ENCODE measurements at places on chromosomes 3 and 15. TPM values are rescaled to one million over a fixed set of nuclear protein-coding genes. Genes with fewer than 3 reads are reported as not detected.

CCDC80 gene
- polyA plus RNA-seq = 59.3 TPM

SLC15A2 gene
- 22.3 TPM for polyA plus RNA-seq

AGBL1 gene
- 0.06 TPM for polyA plus RNA-seq

GRCh38 chr3:194093842-194094241 is 42.1 kb upstream of the HES1 start:
- DNase-seq = no peak

DNA sequence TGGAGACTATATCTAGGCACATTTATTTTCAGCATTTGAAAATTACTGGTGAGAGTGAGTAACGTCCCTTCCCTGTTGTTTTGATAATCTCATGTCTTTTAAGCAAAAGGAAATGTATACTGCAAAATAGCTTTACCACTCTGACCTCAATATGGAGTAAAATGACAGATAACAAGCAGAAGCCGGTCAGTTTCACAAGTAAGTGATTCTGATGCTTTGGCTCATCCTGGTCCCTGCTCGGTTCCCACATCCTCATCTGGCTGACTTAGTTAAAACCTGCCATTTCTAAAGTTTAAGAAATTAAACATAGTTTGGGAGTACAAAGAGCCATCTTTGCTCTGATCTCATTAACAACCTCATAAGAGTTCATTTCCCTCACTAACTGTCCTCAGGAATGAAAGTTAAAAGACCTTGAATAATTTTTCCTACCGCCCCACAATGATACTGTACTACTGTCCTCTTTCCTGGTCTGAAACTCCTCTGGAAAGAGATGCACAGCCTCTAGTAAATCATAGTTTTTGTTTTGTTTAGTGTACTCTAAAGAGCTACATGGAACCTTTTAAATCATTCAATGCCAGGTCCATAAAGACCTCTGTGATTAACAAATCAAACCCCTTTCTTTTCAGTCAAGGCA is 72.3 kb upstream of the ICE2 start:
- DNase-seq = no peak

DNA sequence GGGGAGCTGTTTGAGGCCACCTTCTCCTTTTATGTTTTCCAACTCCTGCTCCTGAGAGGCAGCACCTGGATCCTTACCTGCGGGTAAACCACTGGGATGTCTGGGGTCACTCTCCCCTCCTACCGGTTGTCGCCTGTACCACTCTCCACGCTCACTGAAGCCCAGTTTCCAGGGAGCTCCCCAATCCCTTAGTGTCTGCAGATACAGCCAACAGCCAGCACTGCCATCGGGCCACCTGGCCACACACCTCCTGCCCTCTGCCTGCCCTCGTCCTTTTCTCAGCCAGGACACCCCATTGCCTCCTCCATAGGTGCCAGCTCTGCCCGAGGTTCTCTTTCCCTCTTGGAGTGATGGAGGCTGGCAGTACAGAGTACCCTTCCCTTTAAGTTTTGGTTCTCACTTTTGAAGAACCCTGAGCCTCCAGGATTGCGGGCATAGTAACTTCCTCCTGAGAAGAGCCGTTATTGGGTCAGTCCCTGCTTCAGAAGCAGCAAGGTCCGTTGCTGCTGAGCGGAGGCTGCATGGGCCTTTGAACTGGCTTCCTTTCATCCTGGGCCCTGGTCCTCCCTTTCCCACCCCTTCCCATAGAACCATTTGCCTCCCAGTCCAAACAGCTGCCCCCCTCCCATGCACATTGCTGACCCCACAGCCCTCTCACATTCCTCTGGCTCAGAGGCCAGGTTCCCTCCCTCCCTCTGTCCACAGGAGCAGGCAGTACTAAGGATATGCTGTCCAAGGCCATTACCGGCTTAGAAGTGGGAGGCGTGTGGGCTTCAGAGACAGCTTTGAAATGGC is 30.9 kb downstream of the ARNT2 start:
- DNase-seq = no peak

GRCh38 chr3:42710323-42711021 is 7.9 kb upstream of the HHATL start:
- no peak for DNase-seq

GRCh38 chr3:12768579-12769527 is 9.8 kb upstream of the TMEM40 start:
- DNase-seq = no peak

DNA sequence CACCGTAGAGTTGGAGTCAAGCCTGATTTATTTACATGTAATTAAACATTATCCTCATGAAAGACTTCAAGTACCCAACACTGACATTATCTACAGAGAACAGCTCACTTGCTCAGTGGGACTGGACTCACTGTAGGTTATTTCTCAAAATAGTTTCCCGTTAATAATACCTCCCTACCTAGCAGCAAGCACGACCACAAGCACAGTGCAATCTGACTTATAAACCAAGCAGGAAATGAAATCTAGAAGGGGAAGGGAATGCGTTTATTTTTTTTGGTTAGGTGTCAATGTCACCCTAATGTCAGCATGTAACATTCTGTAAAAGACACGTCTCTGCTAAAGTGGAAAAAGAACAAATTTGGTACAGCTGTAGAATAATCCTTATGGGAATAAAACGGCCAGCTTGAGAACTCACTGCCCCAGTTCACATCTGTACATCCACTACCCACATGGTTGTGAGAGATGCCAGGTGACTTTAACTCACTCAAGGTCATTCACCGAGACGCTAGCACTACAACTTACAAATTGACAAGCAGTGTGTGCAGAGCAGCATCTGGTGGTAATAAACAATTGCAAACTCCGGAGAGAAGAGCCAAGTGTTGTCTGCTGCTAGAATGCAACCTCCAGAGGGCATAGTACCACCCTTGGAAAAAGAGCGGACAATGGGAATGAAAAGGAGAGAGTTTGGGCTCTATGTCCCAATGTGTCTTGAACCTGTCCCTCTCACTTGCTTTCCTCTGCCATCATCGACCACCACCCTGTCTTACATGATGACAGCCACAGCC is 242.5 kb downstream of the CADPS start:
- DNase-seq = no peak

DNA sequence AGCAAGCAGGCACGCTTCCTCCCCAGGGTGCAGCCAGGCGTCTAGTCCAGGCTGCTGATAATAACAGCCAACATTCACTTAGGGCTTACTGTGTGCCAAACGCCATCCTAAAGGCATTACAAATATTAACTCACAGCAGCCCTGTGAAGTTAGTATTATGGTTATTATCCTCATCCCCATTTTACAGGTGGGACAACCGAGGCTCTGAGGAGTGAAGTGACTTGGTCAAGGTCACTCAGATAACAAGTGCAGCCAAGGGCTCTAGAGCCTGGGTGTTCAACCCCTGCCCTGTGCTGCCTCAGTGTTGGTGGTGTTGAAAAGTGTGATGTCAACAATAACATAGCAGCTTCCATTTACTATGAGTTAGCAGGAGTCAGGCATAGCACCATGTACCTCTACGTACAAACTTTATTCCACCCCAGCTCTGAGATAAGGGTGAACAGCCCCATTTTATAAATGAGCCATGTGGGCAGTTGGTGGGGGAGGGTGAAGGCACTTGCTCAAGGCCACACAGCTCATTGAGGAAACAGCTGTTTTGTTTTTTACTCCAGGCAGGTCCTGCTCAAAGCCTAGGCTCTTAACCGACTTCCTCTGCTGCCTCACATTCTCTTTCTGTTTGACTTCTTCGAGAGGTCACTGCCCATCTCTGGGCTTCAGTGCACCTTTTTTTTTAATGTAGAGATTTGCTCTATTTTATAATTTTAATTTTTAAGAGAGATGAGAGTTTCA is 24.0 kb upstream of the TRH start:
- no peak for DNase-seq

DNA sequence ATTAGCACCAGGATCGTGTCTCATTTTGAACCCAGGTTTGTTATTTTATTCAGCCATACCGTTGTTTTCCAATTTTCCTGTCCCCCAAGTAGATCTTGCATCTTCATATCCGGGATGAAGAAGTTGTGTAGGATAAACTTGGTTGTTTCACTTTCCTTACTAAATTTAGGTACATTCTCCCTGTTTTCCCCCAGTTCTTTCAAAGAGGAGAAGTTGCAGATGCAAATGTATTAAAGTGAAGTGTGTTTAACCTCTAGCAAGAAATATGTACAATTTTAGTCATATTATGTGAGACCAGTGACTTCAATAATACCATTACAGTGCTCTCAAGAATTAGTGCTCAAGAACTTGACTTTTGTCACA is 1.3 kb downstream of the ATXN7 start:
- DNase-seq = no peak

DNA sequence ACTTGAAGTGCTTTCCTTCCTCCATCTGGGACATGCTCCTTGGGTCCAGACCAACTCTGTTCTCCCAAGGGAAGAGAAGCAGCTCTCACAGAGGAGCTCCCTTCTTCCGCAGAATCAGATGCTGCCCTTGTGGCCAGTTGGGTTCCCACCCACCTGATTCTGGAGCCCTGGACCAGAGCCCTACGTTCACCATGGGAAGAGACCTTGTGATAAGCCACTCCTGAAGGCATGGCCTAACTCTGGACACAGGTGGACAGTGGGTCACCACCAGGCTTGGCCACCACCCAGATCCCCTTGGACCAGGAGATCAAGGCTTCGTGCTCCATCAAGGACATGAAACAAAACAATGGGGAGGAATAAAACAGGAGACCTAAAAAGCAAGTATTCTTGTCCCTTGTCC is 172.2 kb downstream of the RPLP1 start:
- DNase-seq = no peak

- no peak for DNase-seq
These were observed 184.4 kb downstream of the PEX5L start for GRCh38 chr3:179852142-179852905.

DNA sequence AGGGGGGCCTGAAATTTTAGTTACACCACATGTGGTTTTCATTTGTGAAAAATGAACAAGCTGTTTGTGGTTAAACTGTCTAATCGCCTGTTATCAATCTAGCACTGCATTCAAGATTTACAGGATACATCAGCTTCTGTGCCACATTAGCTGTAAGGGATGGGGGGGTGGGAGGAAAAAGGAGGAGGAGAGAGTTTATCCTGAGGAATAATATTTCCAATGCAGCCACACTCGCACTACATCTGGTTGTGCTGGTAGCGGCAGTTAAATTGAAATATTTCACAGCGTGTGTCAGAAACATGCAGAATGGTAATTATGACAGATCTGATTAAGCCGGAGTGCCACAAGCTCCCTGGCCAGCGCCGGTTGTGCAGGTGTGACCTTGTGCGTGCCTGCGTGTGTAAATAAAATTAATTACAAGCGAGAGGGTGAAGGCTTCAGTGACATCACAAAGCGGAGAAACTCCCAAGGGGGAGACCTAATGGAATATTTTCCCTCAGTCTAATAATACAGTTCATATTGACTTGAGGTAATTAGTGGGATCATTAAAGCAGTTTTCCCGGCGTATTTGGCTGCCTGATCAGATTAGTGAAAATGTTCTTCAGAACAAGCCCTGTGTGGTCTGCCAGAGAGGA is 55.5 kb downstream of the SATB1 start:
- no peak for DNase-seq

GRCh38 chr15:65115542-65115941 is 542 bp upstream of the UBAP1L start:
- no peak for DNase-seq

All from left lung (tissue), 14 donors.